ENCODE measurements at places on chromosomes 12 and 14.

- no peak for DNase-seq
These were observed 91.0 kb downstream of the SLC8A3 start for GRCh38 chr14:70097576-70098249.

DNA sequence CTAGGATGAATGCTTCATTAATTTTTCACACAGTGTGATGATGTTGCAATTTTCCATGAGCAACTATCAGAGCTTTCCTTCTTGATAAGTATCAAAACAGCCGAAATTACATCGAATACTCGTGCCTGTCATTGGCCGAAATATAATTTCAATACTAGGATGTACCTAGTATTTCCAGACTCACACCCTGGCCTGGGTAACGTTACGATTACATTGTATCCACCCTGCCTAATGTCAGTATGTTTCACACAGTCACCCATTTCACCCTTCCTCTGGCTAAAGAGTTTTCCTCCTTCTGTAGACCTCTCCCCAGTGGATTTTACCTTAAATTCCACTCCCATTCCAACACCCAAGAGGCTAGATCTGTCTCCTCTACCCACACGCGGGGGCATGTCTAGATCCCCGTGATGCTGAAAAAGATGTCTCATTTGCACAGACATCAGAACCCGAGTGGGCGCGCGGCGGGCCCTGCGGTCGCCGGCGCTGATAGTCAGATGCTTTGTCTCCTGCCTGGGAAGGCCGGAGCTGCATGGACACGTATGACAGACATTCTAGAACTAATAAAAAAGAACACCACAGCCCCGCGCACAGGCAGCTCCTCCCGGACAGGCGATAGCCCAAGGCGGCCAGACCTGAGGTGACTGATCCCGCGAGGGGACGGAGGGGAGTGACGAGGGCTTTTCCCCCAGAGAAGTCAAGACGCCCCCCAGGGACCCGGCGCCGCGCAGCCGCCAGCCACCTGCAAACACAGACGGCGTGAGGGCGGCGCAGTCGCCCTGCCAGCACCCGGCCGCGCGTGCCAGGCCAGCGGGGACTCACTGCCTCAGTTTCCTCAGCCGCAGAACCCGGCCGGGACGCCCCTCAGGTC, 723 bp downstream of the KIF21A start:
- DNase-seq, result peak; percentile 39

- DNase-seq, result peak; percentile 64
These were observed 35.5 kb upstream of the UNC79 start for GRCh38 chr14:93395231-93395630.

GRCh38 chr12:56230432-56231183, 757 bp downstream of the SLC39A5 start:
- DNase-seq, result no peak

DNA sequence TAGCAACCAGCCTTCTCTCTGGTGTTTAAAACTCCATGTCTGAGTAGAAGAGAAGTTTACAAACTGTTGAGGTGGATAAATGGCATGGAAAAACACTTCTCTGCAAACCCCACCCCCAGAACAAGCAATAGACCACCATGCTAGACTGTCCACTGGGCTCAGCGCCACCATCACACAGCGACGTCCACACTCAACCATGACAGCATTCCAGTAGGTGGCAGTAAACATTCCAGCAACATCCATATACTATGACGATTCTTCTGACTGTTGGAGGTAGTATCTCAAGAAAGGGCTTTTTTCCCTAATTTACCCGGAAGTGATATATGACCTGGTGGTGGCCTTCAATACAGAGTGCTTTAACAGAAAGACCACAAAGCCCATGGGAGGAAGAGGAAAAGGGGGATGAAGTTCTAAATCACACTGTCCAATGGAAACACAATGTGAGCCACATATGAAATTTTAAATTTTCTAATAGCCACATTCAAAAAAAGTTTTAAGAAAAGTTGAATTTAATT, 152.2 kb downstream of the SLC15A4 start:
- DNase-seq, result peak; percentile 15

DNA sequence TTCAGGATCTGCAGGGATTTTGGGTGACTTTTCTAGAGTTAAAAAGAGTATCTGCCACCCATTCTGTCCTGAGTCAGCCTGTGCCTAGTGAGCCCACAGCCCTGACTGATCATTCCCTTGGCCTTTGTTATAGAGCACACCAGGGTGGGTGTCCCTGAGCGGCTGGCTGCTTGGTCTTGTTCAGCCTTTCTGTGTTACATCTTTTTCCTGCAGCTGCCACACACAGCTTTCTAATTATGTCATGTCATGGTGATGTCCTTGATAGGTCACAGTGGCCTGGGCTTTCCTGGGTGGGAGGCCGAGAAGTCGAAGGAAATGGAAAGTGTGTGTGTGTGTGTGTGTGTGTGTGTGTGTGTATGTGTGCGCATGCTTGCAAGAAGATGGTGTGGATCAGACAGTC, 293.2 kb upstream of the CRY1 start:
- DNase-seq, result no peak

DNA sequence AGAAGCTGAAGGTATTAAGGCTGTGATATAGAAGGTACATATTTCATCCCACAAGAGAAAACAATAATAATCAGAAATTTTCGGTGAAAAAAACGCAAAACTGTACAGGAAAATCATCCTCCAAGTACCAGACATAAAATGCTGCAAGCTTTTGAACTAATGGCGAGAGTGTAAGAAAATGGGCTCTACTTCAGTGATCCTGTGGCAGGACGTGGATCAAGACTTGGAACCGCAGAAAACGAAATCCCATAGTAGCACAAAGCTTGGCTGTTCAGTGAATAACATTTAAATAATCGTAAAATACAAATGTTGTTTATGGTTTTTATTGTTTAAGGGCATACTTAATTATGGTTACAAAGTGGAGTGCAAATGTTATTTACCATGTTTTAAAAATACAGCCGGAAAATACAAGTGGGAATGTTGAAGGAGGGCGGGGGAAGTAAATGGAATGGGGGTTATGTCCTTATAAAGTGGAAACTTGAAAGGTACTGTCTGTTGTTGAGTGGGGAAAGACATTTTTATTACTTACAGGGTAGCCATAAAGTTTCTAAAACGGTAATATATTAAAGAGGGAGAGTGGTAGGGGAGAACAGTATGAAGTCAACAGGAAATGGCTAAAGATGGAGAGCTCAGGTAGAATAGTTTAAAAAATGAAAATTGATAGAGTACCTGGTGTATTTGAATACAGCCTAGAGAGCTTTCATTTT, 1.1 kb downstream of the SMIM10L1 start:
- DNase-seq, result peak; percentile 42

DNA sequence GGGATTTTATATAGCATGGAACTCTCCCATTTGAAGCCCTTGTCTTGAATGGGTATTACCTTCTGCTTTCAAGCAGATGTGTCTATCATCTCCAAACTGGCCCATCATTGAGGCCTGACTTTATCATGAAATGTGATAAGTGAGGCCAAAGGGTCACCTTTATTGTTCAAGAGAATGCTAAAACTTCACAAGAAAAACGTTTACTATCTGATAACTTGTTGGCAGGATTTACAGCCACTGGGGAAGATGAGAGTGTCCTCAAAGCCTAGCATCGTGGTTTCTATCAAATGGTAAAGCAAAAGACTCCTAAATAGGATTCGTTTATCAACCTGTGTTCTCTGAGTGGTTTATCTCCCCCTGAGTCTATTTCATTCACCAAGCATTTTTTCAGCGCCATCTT, 62.0 kb upstream of the CLMN start:
- no peak for DNase-seq

GRCh38 chr14:35425850-35426249, 21.3 kb upstream of the NFKBIA start:
- DNase-seq, result no peak

GRCh38 chr12:95857799-95858198, 953 bp upstream of the SNRPF start:
- DNase-seq, result no peak

- DNase-seq, result no peak
These were observed 14.6 kb downstream of the COL2A1 start for GRCh38 chr12:47989666-47990065.

DNA sequence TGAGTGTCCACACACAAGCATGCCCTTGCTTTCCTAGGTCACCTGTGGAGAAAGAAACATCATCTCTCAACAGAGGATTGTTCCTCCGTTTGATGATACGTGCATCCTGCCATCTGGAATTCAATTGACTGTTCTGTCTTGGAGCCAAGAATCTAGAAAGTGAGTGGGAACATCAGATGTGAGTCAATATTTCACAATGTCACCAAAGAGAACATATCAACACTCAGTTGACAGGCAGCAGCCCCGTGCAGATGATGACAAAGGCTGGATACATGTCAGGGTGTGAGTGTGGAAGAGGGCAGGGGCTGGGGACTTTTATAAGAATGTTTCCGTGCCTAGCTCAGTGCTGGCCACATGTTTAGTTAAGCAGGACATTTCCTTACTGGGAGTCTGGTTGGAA, 76.1 kb downstream of the TBC1D30 start:
- no peak for DNase-seq

- DNase-seq, result no peak
These were observed 9.9 kb downstream of the SPIC start for GRCh38 chr12:101485021-101485420.

Measured in NB4 (cell line).